ENCODE measurements at places on chromosomes 5 and 9.
A peak's percentile ranks its signal among the peaks of the same experiment; 100 is the strongest.

GRCh38 chr5:139808481-139809330 is 13.1 kb downstream of the PSD2 start:
- DNase-seq = no peak

DNA sequence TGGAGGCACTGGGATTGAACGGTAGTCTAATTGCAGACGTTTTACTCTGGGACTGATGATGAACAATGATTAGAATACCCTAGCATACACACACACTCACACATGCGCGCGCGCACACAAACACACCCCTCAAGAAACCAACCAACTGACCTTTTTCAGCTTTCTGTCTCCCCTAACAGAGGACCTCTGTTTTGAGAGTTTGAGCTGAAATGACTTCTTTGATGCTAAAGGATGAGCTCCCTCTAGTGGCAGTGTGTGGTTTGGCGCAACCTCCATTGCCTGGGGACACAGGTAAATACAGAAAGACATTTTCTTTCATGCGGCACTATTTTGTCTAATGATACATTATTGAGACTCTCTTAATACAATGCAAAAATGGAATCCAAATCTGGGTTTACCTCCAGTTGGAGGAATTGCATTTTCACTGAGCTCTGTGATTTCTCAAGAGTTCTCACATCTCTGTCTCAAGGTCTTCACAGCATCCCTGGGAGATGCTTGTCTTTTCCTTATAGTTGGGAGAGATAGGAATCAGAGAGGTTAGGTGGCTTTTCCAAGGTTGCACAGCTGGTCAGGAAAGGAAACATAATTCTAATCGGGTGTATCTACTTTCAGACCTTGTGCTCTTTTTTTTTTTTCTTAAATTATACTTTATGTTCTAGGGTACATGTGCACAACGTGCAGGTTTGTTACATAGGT is 187.5 kb downstream of the TMEM38B start:
- DNase-seq = peak; percentile 61

DNA sequence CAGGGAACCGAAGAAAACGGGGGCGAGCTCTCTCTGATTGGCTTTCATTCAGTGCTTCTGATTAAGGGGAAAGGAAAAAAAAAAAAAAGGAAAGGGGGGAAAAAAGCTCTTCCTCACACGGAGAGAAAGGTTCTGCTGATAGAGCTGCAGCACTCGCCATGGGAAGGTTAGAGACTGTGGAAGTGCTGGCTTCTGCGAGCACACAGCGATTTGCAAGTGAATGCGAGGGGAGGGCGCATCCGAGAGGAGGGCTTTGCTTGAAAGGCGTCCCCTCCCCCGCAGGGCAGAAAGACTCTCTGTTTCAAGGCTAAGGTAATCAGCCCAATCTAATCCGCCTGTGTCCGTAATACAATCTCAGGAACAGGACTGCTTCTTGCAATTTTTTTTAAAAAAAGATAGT is at the start of gene CDH10:
CDH10 (minus strand) TSS at position 218 of the 400 bp plus-strand sequence. CDS start 51,488 bp downstream, outside the sequence.
- peak; percentile 30 for DNase-seq

DNA sequence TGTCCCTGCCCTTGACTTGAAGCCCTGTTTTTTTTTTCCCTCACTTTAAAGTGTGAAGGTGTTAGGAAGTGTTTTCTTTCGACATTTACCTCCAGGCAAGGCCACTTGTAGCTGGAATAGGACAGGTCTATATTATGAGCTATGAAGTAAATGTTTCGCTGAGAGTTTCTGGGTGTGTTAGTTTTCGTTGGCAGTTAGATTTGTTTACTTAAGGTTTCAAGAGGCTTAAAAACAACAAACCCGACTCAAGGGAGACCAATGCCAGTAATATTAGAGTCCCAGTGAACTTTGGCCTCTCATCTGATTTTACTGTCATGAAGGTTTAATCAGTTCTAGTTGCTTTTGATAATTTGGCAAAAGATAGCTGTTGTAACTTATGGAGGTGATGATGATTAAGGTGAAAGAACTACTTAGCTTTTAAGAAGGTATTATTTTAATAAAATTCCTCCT is 25.2 kb downstream of the OCLN start:
- no peak for DNase-seq

DNA sequence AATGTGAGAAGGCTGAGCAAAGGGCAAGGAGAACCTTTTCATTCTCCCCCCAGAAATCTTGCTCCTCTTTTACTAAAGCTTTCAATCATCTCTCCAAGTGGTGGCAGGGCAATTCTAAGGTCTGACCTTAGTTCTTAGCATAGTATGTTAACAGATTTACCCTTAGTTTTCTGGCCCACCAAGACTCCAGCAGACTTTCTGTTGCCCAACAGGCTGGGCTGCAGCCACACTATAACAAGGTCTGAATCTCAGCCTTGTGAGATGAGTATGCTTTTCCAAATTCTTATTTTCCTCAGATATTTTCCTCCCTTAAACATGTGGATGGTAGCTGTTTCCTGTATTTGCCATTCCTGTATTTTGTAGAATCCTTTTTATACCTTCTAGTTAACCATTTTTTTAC is 69.5 kb downstream of the NIPBL start:
- DNase-seq = no peak

DNA sequence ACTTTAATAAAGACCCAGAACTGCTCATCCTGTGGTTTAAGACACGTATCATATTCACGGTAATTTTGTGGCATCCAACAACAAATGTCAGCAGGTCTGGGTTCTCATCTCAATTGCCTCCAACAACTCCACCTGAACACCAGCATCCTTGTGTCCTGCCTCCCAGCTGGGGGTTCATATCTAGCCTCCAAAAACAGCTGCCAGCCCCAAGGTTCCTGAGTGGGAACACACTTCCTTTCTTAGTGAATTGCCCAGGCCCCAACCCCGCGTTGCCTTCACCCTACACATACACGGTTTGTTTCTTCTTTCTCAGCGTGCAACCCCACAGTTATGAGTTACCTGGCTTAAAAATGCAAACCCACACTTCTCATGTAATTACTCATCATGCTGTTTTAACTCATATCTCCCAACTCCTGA is 77.9 kb downstream of the SEMA4D start:
- DNase-seq = no peak

GRCh38 chr5:51384281-51384840 is 1.1 kb downstream of the ISL1 start:
- no peak for DNase-seq

- no peak for DNase-seq
These were observed 76.6 kb downstream of the NSUN2 start for GRCh38 chr5:6556089-6556801.

GRCh38 chr5:172509405-172509781 is 55.1 kb upstream of the SH3PXD2B start:
- DNase-seq = no peak
